Islet precursor cell (in vitro differentiated cells): ENCODE measurements at places on chromosomes 2 and 18.

DNA sequence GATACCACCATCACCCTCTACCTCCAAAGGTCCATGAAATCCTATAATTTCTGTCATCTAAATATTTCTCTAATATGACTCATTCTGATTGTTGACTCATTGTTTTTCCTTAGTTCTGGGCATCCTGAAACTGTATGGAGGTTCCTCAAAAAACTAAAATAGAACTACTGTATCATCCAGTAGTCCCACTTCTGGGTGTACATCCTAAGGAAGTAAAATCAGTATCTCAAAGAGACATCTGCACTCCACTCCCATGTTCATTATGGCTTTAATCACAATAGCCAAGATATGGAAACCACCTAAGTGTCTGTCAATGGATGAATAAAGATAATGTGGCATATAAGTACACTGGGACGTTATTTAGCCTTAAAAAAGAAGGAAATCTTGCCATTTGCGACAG is 125.8 kb upstream of the MYO3B start:
- DNase-seq = no peak

- no peak for DNase-seq
These were observed 5.5 kb downstream of the KCNG3 start for GRCh38 chr2:42488297-42488696.

DNA sequence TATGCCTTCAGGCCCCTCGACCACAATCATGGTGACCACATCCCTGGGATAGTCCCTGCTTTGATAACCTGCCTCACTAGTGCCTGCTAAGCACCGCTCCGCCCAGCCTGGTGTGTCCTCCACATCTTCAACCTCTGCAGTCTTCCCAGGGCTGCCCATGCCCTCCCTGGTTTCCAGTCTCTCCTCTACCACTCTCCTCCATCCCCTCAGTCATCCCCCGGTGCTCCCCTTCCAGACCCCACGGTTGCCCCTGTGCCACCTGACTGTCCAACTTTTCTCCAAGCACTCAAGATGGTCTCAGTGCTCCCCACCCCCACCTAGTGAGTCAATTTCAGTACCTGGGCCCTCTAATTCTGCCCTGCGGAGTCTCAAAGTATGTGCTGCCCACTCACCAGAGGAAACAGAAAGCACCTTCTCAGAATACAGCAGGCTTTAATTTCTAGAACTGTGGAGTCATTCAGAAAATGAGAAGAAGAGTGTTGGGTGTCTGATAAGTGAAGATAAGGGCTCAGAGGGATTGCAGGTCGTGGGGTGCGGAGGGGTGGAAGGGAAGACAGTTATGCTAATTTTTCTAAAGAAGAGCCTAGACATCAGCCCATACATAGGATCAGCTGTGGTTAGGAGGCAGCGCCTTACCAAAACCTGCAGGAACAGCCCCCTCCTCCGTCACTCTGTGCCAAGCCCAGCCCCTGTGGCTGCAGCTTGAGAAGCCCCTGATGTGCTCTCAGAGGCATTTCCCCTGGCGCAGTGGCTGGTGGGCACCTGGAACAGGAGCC is 53.6 kb upstream of the CAB39 start:
- no peak for DNase-seq

DNA sequence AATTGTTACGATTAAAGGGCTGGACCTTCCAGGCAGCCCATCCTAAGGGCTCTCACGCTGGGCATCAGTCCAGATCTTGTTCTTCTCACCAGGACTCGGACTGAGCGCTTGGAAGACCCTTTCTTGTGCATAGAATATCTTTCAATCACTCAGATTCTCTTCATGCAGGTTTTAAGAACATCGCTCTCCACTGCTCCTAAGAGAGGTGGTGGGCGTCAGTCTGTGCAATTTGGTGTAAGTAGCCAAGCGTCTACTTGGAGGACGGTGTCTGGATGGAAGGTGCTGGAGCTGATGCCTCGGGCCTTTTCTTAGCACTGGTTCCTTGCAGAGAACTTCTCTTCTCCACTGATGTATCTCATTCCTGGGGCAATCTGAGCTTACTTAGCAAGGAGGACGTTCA is 68.7 kb downstream of the ASB1 start:
- DNase-seq = no peak

DNA sequence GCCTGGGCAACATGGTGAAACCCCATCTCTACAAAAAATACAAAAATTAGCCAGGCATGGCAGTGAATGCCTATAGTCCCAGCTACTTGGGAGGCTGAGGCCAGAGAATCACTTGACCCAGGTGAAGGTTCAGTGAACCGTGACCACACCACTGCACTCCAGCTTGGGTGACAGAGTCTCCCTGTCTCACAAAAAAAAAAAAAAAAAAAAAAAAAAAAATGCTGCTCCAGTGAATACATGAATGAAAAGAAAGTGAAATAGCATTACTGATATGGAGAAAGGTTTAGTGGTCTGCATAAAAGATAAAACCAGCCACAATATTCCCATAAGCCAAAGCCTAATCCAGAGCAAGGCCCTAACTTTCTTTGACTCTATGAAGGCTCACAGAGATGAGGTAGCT is 44.5 kb downstream of the METTL8 start:
- no peak for DNase-seq

GRCh38 chr2:23367760-23368159 is 17.2 kb upstream of the KLHL29 start:
- no peak for DNase-seq

DNA sequence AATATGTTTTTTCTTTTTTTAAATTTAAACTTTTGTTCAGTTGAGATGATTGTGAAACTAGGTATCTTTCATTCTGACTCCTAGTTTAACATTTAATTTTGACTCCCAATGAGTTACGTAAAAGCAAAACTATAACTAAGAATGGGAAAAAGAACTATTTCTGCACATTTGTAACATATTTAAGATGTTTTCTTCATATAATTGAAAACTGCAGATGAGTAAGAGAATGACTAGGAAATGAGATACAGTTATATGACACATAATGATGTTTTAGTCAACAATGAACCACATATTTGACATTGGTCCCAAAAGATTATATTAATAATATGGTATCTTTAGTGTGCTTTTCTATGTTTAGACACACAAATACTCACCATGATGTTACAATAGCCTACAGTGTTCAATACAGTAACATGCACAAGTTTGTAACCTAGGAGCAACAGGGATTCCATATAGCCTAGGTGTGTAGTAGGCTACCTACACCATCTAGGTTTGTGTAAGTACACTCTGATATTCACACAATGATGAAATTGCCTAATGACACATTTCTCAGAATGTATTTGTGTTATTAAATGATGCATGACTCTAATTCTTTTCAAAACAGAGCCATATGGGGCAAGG is 12.6 kb downstream of the ERMN start:
- DNase-seq = no peak

DNA sequence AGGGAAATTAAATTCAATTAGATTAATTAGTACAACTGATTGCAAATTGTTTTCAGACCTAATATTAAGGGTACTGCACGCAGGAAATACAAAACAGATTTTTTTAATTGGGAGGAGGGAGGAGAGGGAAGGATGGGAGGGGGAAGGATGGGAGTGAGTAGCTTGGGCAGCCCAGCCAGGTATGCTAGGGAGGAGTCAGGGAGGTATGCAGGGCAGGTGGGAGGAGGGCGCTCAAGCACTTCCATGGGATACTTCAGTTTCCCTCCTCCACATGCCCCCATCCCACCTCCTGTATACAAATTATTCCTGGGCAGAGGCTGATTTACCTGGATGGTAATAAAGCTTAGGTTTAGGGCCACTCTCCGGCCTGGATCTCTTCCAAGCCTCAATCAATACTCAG is 76.6 kb upstream of the CAPN13 start:
- no peak for DNase-seq

- DNase-seq = no peak
These were observed 100.2 kb upstream of the EPAS1 start for GRCh38 chr2:46196871-46197462.

- DNase-seq = no peak
These were observed 33.3 kb downstream of the RAB31 start for GRCh38 chr18:9741406-9741792.

GRCh38 chr2:236289766-236290462 is 25.7 kb upstream of the ASB18 start:
- DNase-seq = no peak

GRCh38 chr18:12283256-12283655 is 24.8 kb upstream of the TUBB6 start:
- DNase-seq = peak; percentile 84

GRCh38 chr2:129903586-129904425 is 75.7 kb upstream of the RAB6C start:
- peak; percentile 63 for DNase-seq

- no peak for DNase-seq
These were observed 27.6 kb upstream of the CABLES1 start for GRCh38 chr18:23107718-23108117.

- no peak for DNase-seq
These were observed 363.5 kb upstream of the TNP1 start for GRCh38 chr2:217223222-217223930.

GRCh38 chr2:69669666-69670065 is 26.1 kb upstream of the AAK1 start:
- DNase-seq = no peak

DNA sequence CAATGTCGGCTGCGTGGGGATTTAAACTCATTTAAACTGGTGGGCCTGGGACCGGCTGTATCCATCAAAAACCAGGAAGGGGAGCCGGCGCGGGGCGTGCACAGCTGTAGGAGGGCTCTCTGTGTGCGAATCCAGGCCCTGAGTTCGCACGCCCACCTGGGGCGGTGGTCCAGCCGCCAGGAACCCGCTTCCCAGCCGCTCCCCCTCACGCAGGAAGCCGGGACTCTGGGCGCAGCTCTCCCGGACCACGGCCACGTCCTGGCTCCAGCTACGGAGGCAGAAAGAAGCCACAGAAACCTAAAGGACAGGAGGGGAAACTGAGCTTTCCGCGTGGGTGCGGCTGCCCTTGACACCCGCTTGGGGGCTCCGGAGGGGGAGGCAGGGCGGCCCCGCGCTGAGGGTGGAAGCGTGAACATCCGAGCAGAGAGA is 80.6 kb downstream of the GFPT1 start:
- DNase-seq = no peak

DNA sequence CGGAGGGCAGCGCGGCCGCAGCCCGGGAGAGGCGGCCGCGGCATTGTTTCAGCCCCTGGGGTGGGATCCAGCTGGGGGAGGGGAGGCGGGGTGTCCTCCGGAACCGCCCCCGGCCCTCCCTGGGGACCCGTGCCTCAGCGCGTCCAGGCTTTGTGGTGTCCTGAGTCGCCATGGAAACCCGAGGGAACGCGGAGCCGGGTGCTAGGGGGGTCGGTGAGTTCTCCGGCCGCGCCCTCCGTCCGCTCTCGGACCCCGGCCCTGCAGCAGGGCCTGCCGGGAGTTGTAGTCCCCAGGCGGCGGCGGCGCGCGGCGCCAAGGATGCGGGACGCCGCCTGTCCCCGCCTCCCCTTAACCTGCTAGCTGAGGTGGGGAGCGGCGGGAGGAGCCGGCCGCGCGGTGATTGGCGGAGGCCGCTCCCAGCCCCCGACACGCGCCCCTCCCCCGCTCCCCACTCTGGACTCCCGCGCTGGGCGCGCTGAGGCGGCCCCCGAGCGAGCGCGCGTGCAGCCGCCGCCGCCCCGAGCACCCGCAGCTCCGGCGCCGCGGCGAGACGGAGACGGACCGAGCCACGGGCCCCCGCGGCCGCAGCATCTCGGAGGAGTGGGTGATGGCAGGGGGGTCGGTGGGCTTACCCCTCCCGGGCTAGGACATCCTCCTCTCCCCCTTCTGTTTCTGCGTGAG is at the start of gene DPYSL5:
TSS of gene DPYSL5 (plus strand) at position 478 of the 681 bp plus-strand sequence. CDS start 50,368 bp downstream, outside the sequence.
- DNase-seq = peak; percentile 81

- no peak for DNase-seq
These were observed 2.8 kb downstream of the COL6A3 start for GRCh38 chr2:237411092-237411601.

- no peak for DNase-seq
These were observed 7.7 kb downstream of the L3MBTL4 start for GRCh38 chr18:6406910-6407470.

- DNase-seq = no peak
These were observed 335.8 kb downstream of the ZNF521 start for GRCh38 chr18:25016181-25016580.

DNA sequence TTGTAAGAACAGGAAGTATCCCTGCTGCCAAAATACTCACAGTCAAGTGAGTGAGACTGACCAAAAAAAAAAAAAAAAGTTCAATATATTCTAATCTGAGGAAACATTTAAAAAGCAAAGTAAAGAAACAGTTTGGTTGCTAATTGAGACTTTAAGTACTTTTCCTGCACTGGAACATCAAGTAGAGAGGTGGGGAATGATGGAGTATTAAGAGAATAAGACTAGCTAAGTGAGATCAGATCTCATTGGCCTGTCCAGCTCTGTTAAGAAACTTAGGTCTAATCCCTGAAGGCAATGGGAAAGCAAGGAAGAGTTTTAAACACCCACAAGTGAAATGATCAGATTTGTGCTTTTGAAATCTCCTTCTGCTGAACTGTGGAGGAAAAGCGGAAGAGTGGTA is 27.8 kb upstream of the MAP4K3 start:
- DNase-seq = no peak

DNA sequence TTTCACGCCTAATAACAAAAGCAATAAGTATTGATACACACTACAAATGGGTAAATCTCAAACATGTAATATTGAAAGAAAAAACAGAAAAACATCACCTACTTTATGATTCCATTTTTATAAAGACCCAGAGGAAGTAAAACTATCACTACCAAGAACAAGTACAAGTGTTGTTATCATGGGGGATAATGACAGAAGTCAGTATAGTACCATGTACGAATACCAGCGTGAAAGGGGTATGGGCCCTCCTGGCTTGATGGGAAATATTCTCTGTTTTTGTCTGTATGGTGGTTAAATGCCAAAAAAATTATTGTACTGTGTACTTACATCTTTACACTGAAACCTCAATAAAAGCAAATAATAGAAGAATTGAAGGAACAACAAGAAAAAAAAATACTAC is 665.7 kb downstream of the TMEM182 start:
- DNase-seq = no peak

- DNase-seq = peak; percentile 88
These were observed 17.2 kb upstream of the ASXL3 start for GRCh38 chr18:33560686-33561370.

- DNase-seq = no peak
These were observed 161.7 kb downstream of the PARD3B start for GRCh38 chr2:204706939-204707338.

DNA sequence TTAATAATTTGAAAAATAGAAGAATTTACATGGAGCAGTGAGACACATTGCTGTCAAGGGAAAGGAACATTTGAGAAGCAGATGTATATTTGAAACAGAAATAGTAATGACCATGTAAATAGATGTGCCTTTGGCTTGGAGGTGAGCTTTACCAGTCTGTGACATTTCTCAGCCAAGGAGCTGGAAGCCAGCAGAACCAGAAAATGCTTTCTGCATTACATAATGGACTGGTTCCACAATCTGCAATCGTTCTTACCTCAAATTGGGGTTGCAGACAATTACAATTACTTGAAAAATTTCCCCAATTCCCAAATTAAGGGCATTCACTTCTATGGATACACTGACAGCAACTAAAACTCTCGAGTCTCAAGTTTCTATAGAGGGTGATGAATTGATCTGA is 59.7 kb downstream of the HNMT start:
- no peak for DNase-seq

DNA sequence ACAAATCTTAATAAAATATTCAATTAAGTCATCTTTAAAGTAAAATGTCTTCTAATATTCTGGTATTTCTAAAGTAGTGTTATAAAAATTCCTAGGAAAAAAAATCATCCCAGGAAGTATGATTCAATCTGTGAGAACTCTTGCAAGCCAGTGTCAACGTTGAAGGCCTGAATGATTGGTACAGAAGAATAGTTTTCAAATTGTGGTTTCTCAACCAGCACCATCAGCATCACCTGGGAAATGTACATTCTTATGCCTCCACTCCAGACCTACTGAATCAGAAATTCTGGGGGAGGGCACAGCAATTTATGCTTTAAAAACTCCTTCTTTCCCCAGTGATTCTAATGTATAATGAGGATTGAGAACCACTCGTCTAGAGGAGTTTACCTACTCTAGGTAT is 62.3 kb upstream of the C2orf15 start:
- no peak for DNase-seq
